ENCODE measurements at places on chromosomes 12 and 14. TPM values are rescaled to one million over a fixed set of nuclear protein-coding genes. Genes with fewer than 3 reads are reported as not detected.

Gene BEGAIN
- total RNA-seq, result 6.6 TPM

- DNase-seq, result peak; percentile 12
Observed at GRCh38 chr12:75489613-75490210, 9.2 kb downstream of the GLIPR1 start.

Gene ALDH2
- 7.9 TPM for total RNA-seq

Gene AQP5
- total RNA-seq, result 2.2 TPM

DNA sequence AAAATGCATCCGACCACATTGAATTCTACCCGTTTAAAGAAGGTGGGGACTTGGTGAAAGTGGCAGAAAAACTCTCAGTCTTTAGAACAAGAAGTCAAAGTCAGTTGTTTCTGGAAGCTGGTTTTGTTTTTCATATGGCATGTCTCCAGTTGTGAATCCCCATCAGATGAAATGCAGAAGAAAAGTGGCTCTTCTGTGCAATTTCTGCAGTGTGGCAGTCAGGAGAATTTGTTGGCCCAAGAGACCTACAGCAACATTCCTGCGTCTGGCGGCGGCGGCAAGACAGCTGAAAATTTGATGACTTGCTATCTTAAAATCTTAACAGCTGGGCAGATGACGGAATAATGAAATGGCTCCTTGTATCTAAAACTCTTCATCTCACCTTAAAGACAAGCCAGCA, 201.5 kb downstream of the FOXN3 start:
- no peak for DNase-seq

DNA sequence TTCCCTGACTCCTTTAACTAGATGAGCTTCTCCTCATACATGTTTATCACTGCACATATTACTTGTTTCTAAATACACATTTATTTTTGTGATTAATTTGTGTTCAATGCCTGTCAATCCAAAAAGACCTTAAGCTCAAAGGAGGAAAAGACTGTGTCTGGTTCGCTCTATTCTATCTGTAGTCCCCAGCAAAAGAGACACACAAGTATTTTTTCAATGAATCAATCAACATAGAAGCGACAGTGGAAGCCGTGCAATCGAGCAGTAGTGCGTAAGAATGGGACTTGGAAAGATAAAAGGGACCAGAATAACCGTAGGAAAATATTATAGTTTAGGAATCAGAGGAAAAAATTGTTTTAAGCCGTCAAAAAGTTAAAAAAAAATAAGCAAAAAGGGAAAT, 951 bp downstream of the WDHD1 start:
- no peak for DNase-seq

Gene KRT77
- not detected for total RNA-seq

- peak; percentile 94 for DNase-seq
Observed at GRCh38 chr14:23366426-23366921, 1.5 kb upstream of the EFS start.

Gene CLEC1B
- total RNA-seq, result not detected

- DNase-seq, result peak; percentile 72
Observed at GRCh38 chr12:124388679-124389137, 93.8 kb downstream of the RFLNA start.

Gene ANKRD33
- total RNA-seq, result 1.7 TPM

GRCh38 chr14:102491786-102492530, 17.6 kb downstream of the ANKRD9 start:
- DNase-seq, result no peak

Gene AMN
- 0.69 TPM for total RNA-seq

Gene HOXC4
- not detected for total RNA-seq

Gene AKAP3
- 1.9 TPM for total RNA-seq

DNA sequence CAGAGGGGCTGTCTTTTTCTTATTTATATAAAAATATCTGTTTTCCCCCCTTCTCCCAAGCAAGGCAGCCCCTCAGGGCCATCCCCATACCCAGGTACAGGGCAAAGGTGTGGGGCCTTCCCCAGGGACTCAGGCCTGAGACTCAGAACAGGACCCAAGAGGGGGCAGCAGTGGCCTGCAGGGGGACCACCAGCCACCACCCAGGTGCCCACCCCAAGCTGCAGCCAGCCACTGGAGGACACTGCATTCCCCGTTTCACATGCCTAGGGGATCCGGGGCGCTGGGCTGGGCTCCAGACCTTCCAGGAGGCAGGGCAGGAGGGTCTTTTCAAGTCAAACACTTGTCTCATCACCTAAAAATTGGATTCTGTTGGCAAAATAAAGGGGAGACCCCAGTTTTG, 83.3 kb downstream of the SCARB1 start:
- peak; percentile 18 for DNase-seq

Gene TMPRSS12
- not detected for total RNA-seq

Gene RDH16
- 0.66 TPM for total RNA-seq

Gene SYCP3
- total RNA-seq, result 0.07 TPM

- DNase-seq, result no peak
Observed at GRCh38 chr14:47746986-47747385, 71.6 kb upstream of the MDGA2 start.

DNA sequence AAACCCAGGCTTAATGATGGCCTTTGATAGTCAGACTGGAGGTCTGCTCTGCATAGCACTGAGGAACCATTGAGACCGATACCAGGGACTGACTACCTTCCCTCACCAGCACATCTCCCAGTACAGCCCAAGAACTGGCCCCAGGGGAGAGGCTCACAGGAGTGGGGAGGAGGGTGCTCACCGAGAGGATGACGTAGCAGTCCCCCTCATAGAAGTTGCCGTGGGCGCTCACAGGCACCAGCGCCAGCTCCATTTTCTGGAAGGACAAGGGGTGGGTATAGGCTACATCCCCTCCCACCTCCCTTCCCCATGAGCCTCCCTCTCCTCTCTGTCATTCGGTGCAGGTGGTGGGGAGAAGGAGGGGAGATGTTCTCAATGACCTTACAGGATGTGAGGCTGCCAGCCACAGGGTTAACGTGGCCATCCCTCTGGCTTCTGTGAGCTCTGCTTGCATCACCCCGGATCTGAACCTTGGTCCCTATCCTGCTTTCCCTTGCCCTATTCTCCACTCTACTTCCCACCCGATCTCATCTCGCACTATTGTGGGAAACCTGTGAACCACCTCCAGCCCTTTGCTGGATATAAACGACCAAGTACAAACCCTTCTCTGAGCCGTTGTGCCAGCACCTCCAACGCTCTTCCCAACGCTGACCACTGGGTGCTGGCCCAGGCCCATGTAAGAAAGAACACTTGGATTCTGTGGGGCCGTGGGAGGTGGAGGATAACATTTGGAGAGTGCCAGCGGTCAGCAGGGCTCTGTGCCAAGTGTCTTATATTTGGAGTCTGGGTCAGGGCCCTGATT, 4.4 kb downstream of the AVIL start:
- DNase-seq, result no peak

Gene PCBP2
- 676 TPM for total RNA-seq

Gene MYF6
- not detected for total RNA-seq

GRCh38 chr14:76753541-76754198, 7.6 kb upstream of the VASH1 start:
- no peak for DNase-seq

Gene TSPAN8
- not detected for total RNA-seq

DNA sequence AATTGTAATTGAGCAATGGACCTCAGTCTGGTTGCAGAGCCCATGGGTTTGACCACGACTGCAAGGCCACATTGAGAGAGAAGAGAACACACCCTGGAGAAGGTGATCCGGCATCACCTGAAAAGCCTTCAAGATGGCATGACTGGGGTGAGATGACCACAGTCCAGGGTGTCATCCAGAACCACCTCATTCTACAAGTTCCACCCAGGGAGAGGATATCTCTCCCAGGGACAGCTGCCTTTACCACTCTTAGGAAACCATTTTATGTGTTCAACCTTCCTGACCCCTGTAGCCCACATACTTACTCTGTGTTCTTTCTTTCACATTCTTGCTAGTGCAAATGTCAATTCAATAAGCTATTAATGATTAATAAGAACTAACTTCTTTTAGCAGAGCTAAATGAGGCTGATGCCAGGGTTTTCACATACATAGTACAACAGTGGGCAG, 43.4 kb upstream of the CPM start:
- no peak for DNase-seq

DNA sequence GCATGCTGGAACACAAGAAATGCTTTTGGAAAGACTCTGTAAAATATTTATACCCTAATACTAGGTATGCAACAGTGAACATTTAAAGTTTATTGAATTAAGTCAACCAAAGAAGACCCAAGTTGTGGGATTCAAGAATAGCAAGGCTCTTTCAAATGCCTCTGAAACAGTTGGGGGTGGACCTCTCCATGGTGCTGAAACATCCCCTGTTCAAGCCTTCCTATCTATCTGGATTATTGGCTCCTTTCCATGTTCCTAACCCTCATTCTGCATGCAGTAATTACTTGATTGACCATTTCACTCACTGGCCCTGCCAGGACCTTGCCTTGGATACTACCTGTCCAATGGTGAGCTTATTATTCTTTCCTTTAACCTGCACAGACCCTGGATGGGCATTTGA, 349.7 kb downstream of the NRXN3 start:
- peak; percentile 73 for DNase-seq

Gene TMEM132D
- 5.3 TPM for total RNA-seq

GRCh38 chr12:52230364-52231281, 2.4 kb upstream of the KRT7 start:
- peak; percentile 56 for DNase-seq

Gene PLEKHD1
- total RNA-seq, result 0.28 TPM

DNA sequence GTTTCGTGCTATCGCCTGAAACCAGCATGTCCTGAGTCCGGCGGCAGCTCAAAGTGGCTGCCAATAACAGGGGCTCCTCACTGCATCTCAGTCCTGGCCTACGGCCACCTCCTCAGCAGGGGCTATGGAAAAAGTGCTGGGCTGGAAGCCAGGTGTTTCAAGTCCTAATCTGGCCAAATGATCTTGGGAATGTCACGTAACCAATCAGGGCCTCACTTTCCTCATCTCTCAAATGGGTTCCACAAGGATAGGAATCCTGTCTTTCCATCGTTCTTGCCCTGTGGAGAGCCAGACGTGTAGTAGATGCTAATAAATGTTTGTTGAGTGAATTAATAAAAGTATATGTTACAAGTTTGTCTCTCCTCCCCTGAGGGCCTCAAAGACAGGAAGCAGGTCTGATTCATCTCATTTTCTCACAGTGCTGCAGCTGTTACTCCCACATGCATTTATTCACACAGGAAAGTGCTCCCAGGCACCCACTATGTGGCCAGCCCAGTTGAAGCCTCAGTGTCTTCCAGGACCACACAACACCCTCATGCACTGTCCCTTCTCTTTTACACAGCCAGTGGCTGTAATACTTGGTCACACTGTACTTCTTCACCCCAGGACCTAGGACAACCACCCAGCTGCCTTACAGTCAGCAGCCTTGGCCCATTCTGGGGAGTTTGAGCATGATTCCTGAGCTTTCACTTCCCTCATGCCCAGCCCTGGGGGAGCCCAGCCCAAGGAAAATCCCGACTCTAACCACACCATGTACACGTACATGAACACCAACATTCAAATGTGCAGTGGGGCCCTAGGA, 5.0 kb downstream of the CMKLR1 start:
- no peak for DNase-seq

Gene PRR13
- 120 TPM for total RNA-seq

DNA sequence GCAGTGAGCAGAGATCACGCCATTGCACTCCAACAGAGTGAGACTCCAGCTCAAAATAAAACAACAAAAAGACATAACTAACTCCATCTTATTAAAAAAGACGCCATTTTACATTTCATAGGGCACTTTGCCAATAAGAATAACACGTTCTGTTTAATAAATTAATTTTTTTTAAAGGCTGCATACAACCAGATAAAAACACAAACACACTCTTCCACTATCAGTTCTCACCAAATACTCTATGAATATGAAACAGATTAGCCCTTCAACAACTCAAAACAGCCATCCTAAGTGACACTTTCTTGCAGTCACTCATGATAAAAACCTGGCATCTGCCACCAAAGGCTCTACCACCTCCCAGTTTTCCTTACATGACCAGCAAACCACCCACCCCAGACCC, 16.1 kb downstream of the AICDA start:
- DNase-seq, result no peak

DNA sequence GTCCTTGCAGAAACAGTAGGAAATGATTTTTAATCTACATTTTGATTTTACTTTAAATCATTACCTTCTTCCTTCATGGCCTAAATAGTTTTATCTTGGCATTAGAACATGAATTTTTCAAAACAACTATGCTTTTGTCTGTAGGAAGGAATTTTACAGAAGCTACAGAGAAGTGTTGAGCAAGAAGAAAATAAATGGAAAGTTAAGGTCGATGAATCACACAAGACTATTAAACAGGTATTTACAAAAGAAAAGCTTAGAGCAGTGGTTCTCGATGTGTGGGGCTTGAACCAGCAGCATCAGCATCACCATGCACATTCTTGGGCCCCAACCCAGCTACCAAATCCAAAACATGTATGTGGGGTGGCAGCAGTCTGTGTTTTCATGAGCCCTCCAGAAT, 91.6 kb downstream of the KTN1 start:
- DNase-seq, result no peak

- no peak for DNase-seq
Observed at GRCh38 chr12:125634813-125635212, 569.6 kb downstream of the AACS start.

DNA sequence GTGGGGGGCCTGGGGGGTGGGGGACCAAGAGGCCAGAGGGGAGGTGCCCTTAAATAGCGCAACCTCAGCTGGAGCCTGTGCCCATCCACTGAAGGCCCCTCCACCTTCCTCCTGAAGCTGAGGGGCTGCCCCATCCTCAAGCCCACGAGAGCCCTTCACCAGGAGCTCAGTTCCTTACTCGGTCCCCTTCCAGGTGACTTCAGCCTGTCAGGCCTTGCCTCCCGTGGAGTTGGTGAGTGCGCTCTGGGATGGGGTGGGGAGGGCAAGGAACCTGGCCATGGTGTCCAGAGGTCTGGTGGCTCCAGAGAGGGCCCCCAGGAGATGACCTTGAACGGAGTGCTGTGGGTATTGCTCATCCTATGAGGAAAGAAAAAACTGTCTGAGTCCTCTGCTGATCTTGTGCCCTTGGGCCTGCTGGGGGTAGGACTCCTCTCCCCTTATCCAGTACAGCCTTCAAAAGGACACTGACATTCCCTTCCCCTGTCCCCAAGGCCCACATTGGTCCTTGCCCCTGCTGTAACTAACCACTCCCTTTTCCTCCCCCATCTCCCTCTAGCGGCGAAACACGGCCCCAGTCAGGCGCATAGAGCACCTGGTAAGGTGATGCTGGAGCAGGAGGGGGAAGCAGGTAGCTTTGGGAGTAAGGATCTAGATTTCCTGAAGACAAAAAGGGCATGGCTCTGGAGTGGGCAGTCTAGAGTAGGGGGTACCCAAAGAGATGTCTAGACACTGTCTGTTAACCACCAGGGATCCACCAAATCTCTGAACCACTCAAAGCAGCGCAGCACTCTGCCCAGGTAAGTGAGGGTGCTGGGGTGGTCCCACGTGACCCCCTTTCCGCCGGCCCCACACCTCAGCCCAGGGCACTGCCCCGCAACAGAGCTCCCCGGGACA, 3.6 kb downstream of the TNS2 start:
- peak; percentile 94 for DNase-seq

DNA sequence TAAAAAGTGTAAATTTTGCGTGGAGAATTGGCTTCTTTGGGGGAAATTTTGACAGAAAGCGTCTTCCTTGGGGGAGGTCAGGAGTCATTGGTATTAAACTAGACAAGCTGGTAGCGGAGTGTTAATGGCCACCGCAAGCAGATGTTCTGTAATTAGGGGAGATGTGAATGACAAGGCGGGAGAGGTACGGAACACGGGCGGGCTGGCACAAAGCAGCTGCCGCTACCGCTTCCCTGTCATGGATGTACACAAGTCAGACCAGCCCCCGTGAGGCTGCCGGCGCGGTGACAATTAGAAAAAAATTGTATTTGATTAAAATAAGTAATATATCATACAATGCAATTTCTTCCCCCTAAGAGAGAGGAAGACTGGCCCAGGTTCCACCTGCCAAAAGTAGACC, 501.6 kb downstream of the VRK1 start:
- no peak for DNase-seq
